ENCODE measurements at places on chromosomes 1 and 21. TPM values are rescaled to one million over a fixed set of nuclear protein-coding genes. Genes with fewer than 3 reads are reported as not detected.
A peak's percentile ranks its signal among the peaks of the same experiment; 100 is the strongest.

Gene CASQ1
- not detected for total RNA-seq

Gene DCST1
- total RNA-seq = not detected

Gene TRAF5
- 14.0 TPM for total RNA-seq

GRCh38 chr1:24248859-24249258 is 61.8 kb upstream of the IFNLR1 start:
- no peaks in the 10 kb centered on the region for H3K27me3 ChIP-seq
- no peak for DNase-seq
- no peaks in the 10 kb centered on the region for H3K36me3 ChIP-seq
- H3K4me1 ChIP-seq = no peaks in the 10 kb centered on the region

DNA sequence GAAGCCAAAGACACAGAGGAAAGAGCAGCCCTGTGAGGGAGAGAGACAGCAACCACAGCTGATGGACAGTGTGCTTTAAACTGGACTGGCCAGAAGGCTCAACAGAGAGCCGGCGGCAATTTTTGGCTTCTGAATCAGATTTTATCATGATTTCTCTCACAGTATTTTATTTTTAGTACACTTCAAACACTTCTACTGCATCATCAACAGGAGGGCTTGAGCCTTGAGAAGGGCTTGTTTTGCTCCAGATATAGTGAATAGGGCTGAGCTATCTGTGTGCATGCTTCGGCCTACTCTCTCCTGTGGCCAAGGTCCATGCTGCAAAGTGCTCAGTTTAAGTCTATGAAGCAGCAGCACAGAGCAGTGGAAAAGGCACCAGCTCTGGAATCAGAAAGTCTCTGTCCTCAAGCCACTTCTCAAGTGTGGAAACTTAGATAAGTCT is 33.3 kb downstream of the ADCY10 start:
- H3K4me3 ChIP-seq = no peak overlapping the region
- H3K4me1 ChIP-seq = no peaks in the 10 kb centered on the region
- no peaks in the 10 kb centered on the region for H3K36me3 ChIP-seq

- no peak overlapping the region for H3K27ac ChIP-seq
- no peak for DNase-seq
- peaks cover 25% of the 10 kb centered on the region for H3K4me1 ChIP-seq
- H3K27me3 ChIP-seq = no peaks in the 10 kb centered on the region
Measured at GRCh38 chr1:87642581-87643221, 314.0 kb downstream of the LMO4 start.

DNA sequence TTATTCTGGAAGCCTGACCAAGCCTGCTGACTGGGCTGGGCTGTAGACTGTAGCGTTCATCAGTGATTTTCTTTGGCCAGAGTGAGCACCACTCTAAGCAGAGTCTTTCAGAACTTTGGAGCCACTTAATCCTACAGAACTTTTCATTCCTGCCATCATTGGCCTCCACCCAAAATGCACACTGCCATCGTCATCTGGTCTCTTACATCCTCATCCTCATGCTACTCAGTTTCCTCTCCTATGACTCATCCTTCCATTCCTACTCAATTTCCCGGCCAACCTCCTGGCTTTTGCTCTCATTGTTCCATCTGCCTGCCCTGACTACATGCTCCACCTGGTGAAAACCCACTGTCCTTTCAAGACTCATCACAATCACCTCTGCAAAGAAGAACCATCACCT is 233.8 kb upstream of the USP25 start:
- H3K27ac ChIP-seq = no peak overlapping the region
- H3K36me3 ChIP-seq = no peaks in the 10 kb centered on the region
- no peak for DNase-seq
- H3K4me3 ChIP-seq = no peak overlapping the region
- no peaks in the 10 kb centered on the region for H3K4me1 ChIP-seq
- H3K27me3 ChIP-seq = no peaks in the 10 kb centered on the region

DNA sequence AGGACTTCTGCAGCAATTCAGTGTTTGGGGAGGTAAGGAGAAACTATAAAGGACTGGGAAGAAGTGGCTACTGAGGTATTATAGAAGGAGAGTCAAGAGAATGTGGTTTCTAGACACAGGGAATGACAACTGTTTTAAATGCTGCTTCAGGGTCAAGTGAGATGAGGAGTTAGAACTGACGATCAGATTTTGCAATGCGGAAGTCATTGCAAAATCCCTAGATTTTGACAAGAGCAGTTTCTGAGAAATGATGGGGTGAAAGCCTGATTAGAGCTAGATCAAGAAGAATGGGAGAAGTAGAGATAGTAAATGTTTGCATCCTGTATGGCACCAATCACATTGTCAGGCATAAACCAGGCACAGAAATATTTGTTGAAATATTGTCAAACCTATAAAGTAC is 4.7 kb upstream of the TSNAX start:
- no peak overlapping the region for H3K27ac ChIP-seq
- H3K4me1 ChIP-seq = peaks cover 7% of the 10 kb centered on the region
- DNase-seq = no peak

- no peaks in the 10 kb centered on the region for H3K27me3 ChIP-seq
- H3K27ac ChIP-seq = no peak overlapping the region
- H3K36me3 ChIP-seq = no peaks in the 10 kb centered on the region
- no peak for DNase-seq
- peak overlapping the region; percentile 34 for H3K4me3 ChIP-seq
Measured at GRCh38 chr1:226100436-226101391, 38.2 kb downstream of the H3-3A start.

- peaks cover 74% of the 10 kb centered on the region for H3K4me1 ChIP-seq
- no peaks in the 10 kb centered on the region for H3K27me3 ChIP-seq
- H3K36me3 ChIP-seq = no peaks in the 10 kb centered on the region
- peak overlapping the region; percentile 92 for H3K4me3 ChIP-seq
- DNase-seq = no peak
Measured at GRCh38 chr1:116375887-116376728, 3.1 kb downstream of the ATP1A1 start.

DNA sequence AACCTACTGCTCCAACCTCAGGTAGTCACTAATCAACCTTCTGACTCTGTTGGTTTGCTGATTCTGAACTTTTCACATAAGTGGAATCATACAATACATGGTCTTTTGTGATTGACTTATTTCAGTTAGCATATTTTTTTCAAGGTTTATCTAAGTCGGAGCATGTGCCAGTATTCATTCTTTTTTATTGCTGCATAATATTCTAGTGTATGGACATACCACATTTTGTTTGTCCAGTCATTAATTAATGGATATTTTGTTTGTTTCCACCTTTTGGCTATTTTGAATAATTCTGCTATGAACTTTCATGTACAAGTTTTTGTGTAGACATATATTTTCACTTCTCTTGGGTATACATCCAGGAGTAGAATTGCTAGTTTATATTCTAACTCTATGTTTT is 53.0 kb upstream of the LRRN2 start:
- no peaks in the 10 kb centered on the region for H3K27me3 ChIP-seq
- no peaks in the 10 kb centered on the region for H3K36me3 ChIP-seq
- H3K27ac ChIP-seq = no peak overlapping the region
- H3K4me1 ChIP-seq = no peaks in the 10 kb centered on the region
- no peak overlapping the region for H3K4me3 ChIP-seq
- no peak for DNase-seq

- H3K4me3 ChIP-seq = no peak overlapping the region
- DNase-seq = no peak
- H3K4me1 ChIP-seq = peaks cover 20% of the 10 kb centered on the region
- no peak overlapping the region for H3K27ac ChIP-seq
- no peaks in the 10 kb centered on the region for H3K27me3 ChIP-seq
Measured at GRCh38 chr1:168468822-168469221, 75.0 kb downstream of the XCL2 start.

- no peaks in the 10 kb centered on the region for H3K4me1 ChIP-seq
- no peaks in the 10 kb centered on the region for H3K36me3 ChIP-seq
- H3K27ac ChIP-seq = no peak overlapping the region
- no peaks in the 10 kb centered on the region for H3K27me3 ChIP-seq
- H3K4me3 ChIP-seq = no peak overlapping the region
- no peak for DNase-seq
Measured at GRCh38 chr1:88472714-88473113, 211.4 kb upstream of the PKN2 start.

DNA sequence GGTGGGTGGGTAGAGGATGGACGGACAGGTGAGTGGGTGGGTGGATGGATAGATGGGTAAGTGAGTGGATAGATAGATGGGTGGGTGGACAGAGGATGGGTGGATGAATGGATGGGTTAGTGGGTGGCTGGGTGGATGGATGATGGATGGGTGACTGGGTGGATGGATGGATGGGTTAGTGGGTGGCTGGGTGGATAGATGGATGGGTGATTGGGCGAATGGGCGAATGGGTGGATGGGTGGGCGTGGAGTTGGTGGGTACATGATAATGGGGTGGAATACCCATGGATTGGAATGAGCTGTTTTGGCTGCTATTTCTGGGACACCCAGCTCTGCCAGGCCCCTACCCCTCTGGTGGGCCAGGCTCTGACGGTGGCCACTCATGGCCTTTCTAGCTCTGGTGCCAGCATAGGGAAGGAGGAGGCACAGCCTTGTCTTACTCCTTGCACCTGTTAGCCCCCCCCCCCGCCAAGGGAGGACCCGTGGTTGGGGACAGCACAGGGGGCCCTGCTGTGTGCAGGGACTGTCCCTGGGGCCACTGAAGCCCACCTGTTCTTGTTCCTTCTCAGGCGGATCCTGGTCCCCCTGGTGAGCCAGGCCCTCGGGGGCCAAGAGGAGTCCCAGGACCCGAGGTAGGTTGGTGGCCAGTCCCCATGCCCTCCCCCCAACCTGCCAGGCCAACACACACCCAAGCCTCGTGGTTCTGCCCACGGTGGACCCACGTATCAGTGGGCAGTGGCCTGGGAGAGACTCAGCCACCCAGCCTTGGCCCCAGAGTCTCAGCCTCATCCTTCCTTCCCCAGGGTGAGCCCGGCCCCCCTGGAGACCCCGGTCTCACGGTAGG is 26.4 kb downstream of the COL6A2 start:
- no peak overlapping the region for H3K27ac ChIP-seq
- H3K27me3 ChIP-seq = no peaks in the 10 kb centered on the region
- no peaks in the 10 kb centered on the region for H3K36me3 ChIP-seq
- no peak for DNase-seq
- H3K4me1 ChIP-seq = no peaks in the 10 kb centered on the region
- no peak overlapping the region for H3K4me3 ChIP-seq

- no peak overlapping the region for H3K27ac ChIP-seq
- peaks cover 13% of the 10 kb centered on the region for H3K4me1 ChIP-seq
- no peaks in the 10 kb centered on the region for H3K27me3 ChIP-seq
- no peak for DNase-seq
- H3K4me3 ChIP-seq = no peak overlapping the region
Measured at GRCh38 chr1:31653717-31654473, 9.2 kb upstream of the PEF1 start.
